ENCODE measurements at places on chromosomes 6 and 20. TPM values are rescaled to one million over a fixed set of nuclear protein-coding genes. Genes with fewer than 3 reads are reported as not detected.

STK35 gene
- total RNA-seq: 19.1 TPM

MRPL2 gene
- total RNA-seq: 53.7 TPM

SNAI1 gene
- total RNA-seq: 10.5 TPM

NRSN1 gene
- not detected for total RNA-seq

TSBP1 gene
- not detected for total RNA-seq

IL17F gene
- not detected for total RNA-seq

PTCHD4 gene
- 3.9 TPM for total RNA-seq

TRIM31 gene
- 0.12 TPM for total RNA-seq

COL20A1 gene
- not detected for total RNA-seq

ISM1 gene
- total RNA-seq: 0.47 TPM

CCN2 gene
- 12.4 TPM for total RNA-seq

ITCH gene
- 25.4 TPM for total RNA-seq

LY86 gene
- not detected for total RNA-seq
